ENCODE measurements at places on chromosomes 3 and 15.

DNA sequence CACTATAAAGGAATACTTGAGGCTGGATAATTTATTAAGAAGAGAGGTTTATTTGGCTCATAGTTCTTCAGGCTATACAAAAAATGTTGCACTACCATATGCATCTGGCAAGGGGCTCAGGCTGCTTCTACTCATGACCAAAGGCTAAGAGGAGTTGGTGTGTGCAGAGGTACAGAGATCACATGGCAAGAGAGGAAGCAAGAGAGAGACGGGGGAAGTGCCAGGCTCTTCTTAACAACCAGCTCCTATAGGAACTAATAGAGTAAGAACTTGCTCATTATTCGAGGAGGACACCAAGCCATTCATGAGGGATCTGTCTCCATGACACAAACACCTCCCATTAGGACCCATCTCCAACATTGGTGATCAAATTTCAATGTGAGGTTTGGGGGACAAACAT, 6.0 kb upstream of the FNDC3B start:
- no peak for DNase-seq

GRCh38 chr3:84165328-84165727, 793.5 kb upstream of the CADM2 start:
- no peak for DNase-seq

DNA sequence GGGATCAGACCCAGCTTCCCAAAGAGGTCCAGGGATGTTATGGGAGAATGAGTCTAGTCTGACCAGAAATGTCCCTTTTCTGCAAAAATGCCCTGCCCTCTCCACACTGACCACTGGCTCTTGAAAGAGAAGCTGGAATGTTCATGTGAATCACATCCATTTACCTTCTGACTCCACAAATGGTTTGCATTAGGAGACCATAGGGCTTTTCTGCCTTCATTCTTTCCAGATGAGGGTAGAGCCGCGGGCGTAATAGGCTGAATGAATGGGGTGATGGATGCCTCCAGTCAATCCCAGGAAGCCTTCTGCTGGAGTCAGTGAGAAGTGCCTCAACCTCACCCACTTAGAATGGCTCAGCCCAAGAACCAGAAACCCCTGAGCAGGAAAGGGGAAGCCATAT, 47.2 kb upstream of the IREB2 start:
- DNase-seq: no peak

- no peak for DNase-seq
Observed at GRCh38 chr3:11907667-11908660, 61.3 kb upstream of the TAMM41 start.

DNA sequence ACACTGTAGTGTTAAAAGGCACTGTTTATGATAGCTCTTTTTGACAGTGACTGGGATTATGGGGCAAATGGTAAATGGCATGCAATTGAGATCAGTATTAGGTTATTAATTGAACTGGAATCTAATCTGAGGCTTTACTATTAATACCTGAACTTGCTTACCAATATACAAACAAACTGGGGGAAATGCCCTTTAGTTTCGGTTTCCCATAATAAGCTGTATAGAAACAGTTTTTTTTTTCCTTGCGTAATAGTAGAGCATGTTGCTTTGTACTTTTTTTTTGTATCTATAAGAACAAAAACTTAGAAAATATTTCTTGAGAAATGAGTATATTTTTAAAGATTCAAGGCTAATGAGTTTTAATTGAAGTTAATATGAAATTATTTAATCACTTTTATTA, 95.0 kb downstream of the FNDC3B start:
- DNase-seq: peak; percentile 4

GRCh38 chr3:124467980-124468902, 262.0 kb upstream of the UMPS start:
- no peak for DNase-seq

DNA sequence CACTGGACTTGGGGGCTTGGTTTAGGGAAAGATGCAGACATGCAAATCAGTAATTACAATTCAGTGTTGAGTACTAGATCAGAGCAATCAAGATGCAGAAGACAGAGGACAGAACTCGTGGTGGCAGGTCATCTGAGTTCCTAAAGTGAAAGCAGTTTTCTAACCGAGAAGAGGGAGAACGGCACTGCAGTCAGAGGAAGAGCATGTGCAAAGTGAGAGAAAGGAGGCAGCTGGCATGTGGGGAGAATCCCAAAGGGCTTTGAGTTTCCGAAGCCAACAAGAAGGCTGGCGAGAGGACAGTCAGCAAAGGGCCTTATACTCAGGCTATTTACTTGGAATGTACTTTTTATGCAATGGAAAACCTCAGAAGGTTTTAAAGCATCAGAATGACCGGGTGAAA, 87.0 kb downstream of the ANP32A start:
- DNase-seq: no peak

DNA sequence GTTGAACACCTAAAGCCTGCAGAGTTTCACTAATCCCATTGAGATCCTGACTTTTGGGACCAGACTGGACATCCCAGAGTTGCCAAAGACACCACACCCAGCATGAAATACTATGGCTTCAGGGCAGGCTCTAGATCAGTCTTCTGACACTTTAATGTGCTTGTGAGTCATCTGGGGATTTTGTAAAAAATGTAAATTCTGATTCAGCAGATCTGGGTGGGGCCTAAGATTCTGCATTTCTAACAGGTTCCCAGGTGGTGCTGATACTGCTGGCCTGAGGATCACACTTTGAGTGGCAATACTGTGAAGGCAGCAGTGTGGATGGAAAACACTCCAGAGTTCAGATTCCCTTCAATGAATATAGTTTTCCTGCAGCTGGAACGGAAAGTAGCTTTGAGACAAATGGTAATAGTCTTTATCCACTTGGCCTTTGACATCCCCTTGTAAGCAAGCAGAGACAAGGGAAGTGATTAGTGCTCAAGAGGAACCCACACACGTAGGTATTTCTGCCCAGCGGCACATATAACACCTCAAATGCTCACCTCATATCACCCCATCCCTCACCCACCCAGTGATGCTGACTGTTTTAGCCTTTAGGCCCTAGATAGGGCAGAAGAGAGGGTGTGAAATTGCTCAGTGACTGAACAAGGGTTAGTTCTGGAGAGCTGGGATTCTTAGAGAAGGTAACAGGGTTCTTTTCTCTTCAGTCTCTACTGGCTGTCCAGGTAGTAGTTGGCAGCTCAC, 51.5 kb upstream of the GSK3B start:
- DNase-seq: no peak

DNA sequence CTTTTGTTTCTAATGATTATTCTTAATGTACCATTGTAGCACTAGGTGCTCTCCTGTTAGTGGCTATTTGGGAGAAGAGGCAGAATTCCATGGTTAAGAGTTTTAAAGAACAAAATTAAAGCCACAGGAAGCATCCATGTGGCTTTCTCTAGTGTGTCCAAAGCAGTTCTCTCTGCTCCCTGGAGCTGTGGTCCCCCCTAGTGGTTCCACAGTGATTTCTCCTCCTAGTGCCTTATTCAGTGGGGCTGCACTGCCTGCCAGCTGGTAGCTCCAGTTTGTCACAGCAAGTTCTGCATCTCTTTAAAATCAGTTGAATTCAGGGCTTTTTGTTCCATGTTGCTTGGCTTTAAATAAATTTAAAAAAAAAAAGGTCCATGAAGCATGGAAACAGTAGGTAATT, 39.6 kb upstream of the FAM98B start:
- no peak for DNase-seq

GRCh38 chr3:106208967-106209366, 340.2 kb upstream of the CBLB start:
- DNase-seq: no peak

DNA sequence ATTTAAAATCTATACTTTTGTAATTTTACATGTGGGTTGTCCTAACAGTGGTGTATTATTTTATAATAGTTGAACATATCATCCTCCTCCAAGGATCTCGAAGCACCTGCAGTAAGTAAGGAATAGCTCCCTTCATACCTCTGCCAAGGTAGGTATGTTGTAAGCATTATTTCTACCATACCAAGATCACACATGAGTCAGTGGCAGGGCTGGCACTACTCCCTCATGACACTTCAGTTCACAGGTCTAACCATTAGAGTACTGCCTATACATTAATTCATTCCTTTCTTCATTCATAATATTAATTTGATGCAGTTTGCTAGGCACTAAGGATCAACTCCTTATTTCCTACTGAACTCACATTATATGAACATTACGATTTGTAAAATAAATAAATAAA, 11.9 kb upstream of the LEKR1 start:
- no peak for DNase-seq

DNA sequence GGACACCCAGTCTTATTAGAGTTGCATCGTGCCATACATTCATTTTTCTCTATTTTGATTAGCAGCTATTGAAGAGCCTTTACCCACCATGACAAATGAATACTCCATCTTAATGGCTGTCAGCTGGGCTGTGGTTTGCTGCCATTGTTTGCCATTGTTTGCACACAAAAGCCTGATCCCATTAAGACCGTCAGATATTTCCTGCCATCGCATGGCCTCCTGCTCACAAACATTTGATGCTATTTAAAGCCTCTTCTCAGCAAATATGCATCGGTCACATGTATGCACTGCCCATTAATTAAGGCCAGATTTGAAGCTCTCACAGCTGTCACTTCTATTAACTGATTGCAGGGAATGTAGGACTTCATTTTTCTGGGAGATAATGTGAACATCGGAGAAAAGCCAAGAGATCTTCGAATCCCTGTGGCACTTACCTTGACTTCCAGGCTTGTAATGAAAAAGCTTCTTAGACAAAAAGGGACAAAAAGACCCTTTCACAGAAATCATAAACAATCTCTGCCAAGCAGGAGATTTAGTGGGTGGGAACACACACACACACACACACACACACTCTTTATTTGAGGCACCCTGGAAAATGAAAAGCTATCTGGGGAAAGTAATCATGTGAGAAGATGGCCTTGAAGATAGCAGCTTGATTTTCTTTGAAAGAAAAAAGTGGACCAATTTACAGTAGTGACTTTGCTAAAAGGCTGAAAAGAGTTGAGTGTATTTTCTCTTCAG, 175.4 kb upstream of the NR2E3 start:
- no peak for DNase-seq

GRCh38 chr15:50911621-50912020, 3.1 kb downstream of the AP4E1 start:
- DNase-seq: peak; percentile 48

DNA sequence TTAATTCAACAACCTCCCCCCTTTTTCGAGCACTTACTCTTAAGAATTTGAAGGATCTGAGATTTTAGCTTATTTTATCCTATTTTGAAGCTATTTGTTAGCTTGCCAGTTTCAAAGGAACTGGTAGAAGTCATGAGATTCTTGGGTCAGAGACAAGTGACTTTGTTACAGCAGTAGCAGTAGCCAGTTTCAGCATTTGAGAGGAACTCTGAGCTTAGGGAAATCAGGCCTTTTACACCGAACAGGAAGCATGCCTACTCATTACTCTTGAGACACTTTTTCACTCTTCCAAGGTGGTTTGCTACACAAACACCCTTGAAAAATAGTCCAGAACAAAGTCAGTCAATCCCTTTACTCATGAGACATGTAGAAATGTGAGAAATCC, 24.5 kb upstream of the TM4SF1 start:
- DNase-seq: no peak

DNA sequence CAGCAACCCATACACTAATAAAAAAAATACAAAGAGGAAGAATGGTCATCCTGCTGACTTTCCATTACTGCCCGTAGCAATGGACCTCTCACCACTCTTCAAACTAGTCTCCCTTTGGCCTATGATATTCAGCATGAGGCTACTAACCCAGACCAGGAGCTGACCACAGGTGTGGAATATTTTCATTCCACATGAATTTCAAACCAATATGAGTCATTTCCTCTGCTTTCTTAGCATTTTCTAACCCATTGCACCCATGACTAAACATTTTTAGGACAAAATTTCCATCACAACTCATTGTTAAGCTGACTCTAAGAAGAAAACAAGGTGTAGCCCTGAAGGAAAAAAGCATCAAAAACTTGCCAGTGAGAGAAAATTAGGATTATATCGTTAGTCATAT, 34.0 kb upstream of the ZPLD1 start:
- DNase-seq: no peak

GRCh38 chr15:94097552-94097951, 133.8 kb upstream of the MCTP2 start:
- no peak for DNase-seq

- DNase-seq: no peak
Observed at GRCh38 chr3:11198070-11198469, 43.8 kb downstream of the HRH1 start.

DNA sequence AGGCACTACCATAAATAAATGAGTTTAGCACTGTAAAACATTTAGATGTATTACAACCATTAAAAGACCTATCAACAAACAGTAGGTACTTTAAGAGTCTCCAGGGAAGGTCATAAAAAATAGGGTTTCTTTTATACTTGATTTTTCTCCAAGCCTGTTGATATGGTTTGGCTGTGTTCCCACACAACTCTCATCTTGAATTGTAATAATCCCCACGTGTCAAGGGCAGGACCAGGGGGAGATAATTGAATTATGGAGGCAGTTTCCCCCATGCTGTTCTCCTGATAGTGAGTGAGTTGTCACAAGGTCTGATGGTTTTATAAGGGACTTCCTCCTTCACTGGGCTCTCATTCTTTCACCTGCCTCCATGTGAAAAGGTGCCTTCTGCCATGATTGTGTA, 468.9 kb upstream of the UBE2E2 start:
- no peak for DNase-seq

DNA sequence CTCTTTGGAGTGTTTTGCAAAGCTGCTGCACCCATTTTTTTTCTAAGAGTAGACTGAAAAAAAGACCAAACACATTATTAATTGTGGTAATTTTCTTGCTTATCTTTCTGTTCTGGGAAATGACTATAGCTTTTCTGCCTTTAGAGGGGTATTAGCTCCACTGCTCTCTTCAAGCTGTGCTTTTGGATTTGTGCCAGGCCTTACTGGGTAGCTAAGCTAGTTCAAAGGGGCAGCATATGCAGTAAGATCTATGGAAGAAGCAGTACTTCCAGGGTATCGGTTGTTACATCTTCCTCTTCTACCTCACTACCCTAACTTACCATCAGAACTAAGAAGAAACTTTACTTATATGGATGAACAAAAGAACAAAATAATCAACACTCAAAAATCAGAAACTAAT, 28.7 kb upstream of the ARIH1 start:
- DNase-seq: no peak

DNA sequence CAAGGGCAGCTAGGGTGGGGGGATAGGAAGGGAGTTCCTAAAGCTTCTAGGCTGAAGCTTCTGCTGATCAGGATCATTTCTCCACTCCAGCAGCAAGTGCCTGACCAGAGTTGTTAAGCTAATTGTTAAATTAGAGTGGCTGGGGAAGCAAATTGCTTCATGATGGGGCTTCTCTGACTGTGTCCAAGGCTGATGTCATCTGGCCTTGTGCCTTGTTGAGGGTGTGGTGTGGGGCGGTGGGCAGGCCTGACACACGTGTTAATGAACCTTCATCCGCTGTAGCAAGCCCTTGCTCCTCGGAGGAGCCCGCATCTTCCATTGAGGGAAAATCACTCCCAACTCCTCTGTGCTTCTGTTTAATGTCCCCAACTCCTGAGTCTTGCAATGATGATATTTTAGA, 84.3 kb upstream of the ROPN1 start:
- no peak for DNase-seq

DNA sequence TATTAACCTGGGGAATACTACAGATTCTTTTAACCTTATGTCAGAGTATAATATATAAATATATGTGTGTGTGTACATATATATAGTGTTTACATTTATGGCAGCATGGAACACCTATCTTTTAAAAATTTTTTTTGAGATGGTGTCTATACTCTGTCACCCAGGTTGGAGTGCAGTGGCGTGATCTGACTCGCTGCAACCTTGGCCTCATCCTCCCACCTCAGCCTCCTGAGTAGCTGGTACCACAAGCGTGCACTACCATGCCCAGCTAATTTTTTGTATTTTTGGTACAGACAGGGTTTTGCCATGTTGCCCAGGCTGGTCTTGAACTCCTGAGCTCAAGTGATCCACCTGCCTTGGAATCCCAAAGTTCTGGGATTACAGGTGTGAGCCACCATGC, 18.5 kb upstream of the ERICH6 start:
- no peak for DNase-seq

Measured in SIG-M5 (cell line).